ENCODE measurements at places on chromosomes 6 and 20. TPM values are rescaled to one million over a fixed set of nuclear protein-coding genes. Genes with fewer than 3 reads are reported as not detected.

Gene TXLNB
- polyA plus RNA-seq: 0.04 TPM

Gene MMP24
- polyA plus RNA-seq: 0.86 TPM

Gene SPDEF
- 0.04 TPM for polyA plus RNA-seq

- DNase-seq: no peak
Measured at GRCh38 chr6:44038543-44039065, 88.6 kb downstream of the MRPL14 start.

- DNase-seq: no peak
Measured at GRCh38 chr6:147999001-147999540, 343.6 kb upstream of the SASH1 start.

GRCh38 chr6:44462797-44463727, 75.6 kb downstream of the CDC5L start:
- DNase-seq: no peak

DNA sequence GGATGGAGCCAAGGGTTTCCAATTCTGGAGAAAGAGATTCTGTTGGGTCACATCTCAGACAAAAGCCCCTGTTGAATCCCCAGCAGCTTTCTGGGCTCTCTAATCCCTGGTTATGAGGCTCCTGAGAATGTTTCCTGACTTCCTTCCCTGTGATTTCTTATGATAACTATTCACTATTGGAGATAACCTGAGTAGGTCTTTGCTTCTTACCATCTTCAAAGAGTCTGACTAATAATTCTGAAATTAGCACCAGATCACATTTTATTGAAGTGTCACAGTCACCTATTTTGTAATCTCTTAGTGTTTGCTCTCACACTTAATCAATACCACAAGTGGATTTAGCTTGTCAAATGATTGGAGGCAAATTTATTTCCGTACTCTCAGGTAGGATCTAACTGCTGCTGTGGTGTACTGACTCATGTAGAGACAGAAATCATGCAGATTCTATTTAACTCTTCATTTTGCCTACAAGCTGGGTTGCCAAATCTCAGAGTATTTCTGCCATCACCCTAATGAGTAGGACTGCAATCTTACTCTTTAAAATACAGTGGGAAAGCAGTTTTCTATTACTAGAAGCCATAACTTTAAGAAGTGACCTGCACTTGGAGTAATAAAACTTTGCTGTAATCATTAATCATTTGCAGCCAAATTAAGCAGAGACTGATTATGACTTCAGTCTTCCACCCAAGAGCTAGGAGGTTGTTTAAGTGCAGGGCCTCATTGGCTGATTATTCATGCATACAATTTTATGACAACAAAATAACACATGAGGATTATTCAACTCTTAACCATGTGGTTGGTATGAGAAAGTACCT, 422.1 kb downstream of the EPM2A start:
- no peak for DNase-seq

- DNase-seq: no peak
Measured at GRCh38 chr6:134201716-134202115, 116.2 kb downstream of the SGK1 start.

DNA sequence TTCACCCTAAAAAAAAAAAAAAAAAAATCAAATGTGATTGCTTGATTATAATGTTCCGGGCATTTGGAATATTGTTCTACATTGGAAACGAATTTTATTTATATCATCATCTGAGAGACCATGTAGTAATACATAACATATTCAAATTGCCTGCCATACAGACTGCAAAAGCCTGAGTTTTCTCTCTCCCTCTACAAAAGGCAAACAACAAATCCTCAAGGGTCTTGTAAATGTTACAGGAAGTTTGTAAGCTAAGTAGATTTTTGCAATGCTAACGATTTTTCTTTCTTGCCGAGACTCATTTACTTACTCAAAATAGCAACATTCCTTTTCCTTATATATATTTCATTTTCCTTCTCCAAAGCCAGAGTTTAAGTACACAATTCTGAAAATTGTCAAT, 49.0 kb upstream of the HTR1E start:
- no peak for DNase-seq

- no peak for DNase-seq
Measured at GRCh38 chr6:85172705-85173104, 277.2 kb upstream of the NT5E start.

GRCh38 chr6:37393381-37393929, 39.6 kb upstream of the CMTR1 start:
- no peak for DNase-seq

DNA sequence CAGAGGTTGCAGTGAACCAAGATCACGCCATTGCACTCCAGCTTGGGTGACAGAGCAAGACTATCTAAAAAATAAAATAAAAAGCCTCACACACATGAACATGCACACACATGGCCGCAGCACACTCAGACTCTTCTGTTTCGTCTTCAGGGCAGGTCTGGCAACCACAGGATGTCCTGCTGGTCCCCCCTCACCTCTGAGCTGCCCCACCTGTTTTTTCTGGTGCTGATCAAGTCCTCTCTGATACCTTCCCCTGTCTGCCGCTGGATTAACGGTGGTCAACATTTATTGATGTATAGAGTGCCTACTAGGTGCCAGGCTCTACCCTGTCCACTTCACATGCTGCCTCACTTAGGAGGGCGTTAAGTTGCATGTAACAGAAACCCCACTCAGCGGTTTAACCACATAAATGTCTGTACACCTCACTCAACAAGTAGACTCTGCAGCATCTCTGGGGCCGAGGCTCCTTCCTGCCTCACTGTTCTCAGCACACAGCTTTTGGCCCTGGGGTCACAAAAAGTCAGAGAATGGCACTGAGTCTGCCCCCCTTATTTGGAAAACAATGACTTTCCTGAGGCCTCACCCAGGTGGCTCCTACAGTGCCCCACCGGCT, 4.5 kb upstream of the AP5S1 start:
- no peak for DNase-seq

Data from IMR-90 (cell line).